Upper lobe of right lung (tissue), 1 donor: ENCODE measurements at places on chromosomes 3 and 15. TPM values are rescaled to one million over a fixed set of nuclear protein-coding genes. Genes with fewer than 3 reads are reported as not detected.

GRCh38 chr15:24857763-24858162 lies 97.0 kb upstream of the SNRPN start:
- H3K4me1 ChIP-seq: no peaks in the 10 kb centered on the region
- no peak for DNase-seq
- no peak overlapping the region for H3K4me3 ChIP-seq
- peaks cover 12% of the 10 kb centered on the region for H3K27me3 ChIP-seq
- no peak overlapping the region for H3K27ac ChIP-seq

DNA sequence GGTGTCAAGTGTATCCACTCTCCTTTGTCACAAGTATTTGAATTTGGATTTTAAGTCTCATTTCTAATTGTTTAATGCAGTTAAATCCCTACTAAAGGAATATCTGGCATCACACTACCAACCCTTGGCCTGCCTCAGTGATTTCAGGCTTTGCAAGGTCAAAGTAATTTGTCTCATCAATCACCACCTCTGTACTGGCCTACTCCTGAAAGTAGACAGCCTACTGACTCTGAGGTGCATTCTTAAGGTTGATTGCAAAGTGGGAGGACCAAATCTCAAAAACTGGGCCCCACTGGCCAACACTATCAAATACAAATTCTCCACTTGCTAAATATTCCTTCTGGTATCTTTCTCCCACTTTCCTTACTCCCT lies 851 bp upstream of the TEX55 start:
- no peak overlapping the region for H3K4me3 ChIP-seq
- no peak for DNase-seq
- H3K4me1 ChIP-seq: no peaks in the 10 kb centered on the region

- no peak within 1 kb of the TSS for H3K4me3 ChIP-seq
- H3K27ac ChIP-seq: no peak within 1 kb of the TSS
Measured at GRCh38 chr3:191461113-191461595, at the start of gene PYDC2. Gene PYDC2 (plus strand): TSS chr3:191461163. CDS start chr3:191461163, 0 bp downstream.

DNA sequence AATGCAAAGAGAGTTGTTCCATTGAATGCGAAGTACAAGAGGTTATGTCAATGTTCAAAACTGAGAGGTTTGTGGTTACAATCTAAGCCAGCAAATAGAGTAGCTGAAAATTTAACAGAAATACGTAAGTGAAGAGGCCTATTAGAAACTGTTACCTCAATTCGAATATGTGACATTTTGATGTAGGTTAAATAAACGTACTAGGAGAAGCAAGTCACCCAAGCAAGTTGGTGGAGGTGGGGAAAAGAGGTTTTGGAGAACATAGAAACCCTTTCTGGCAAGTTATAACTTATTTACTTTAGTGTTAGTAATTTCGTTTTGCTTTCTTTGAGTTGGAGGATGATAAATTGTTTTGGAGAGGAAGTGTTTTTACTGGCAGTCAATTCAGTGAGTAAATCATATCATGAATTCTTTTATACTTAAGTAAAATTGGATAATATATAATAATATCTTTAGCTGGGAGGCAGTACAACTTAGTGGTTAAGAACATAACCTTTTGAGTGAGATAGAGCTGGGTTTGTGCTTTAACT lies 91.2 kb upstream of the NAALADL2 start:
- no peaks in the 10 kb centered on the region for H3K36me3 ChIP-seq
- no peak for DNase-seq
- no peak overlapping the region for H3K4me3 ChIP-seq
- H3K4me1 ChIP-seq: no peaks in the 10 kb centered on the region
- H3K27ac ChIP-seq: no peak overlapping the region
- H3K27me3 ChIP-seq: no peaks in the 10 kb centered on the region

DNA sequence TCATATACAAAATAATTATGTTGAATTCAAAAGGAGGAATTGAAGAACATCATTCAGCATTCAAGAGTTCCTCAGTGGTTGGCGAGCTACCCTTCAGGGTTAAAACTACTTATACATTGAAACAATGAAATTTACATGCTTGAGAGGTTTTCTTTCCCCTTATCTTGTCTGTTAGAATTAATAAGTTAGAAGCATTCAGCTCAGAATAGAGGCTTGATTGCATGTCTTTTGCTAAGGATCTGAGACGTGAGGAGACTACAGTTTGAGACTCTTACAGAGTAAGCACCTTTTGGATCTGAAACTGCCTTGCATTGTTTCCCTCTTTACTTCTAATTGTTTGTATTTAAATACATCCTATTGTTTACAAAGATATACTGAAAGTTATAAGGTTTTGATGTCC lies 157.6 kb downstream of the NSUN3 start:
- DNase-seq: no peak
- no peaks in the 10 kb centered on the region for H3K27me3 ChIP-seq
- H3K4me1 ChIP-seq: no peaks in the 10 kb centered on the region
- no peak overlapping the region for H3K27ac ChIP-seq
- no peak overlapping the region for H3K4me3 ChIP-seq

DNA sequence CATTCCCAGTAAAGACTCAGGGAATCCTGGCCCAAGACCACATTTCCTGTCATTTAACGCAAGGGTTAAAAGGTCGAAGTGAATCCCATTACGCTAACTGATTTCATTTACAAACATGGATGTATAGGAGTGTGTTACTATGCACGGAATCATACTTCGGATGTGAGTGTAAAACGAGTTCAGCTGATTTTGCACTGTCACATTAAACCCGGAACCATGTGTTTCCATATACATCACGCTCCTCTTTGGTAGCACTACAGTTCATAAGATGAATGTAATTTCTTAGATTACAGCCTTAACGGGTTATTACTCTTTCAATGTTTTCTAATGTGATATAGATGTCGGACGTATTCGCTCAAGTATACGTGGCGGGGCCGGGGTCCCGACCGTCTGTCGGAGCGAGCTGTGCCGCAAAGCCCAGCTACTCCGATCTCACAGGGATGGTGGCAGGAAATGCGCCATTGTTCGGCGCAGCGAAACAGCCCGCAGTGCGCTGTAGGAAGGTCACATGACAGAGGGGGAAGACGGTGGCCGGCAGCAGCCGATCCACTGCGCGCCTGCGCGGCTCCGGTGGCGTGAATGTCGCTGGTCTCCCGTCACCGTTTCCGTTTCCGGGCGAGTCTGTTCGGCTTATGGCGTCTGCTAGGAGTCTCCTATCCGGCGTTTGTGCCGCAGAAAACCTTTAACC lies 97.3 kb downstream of the NPAP1 start:
- no peak overlapping the region for H3K27ac ChIP-seq
- peak overlapping the region; percentile 46 for H3K4me3 ChIP-seq
- peak; percentile 85 for DNase-seq

DNA sequence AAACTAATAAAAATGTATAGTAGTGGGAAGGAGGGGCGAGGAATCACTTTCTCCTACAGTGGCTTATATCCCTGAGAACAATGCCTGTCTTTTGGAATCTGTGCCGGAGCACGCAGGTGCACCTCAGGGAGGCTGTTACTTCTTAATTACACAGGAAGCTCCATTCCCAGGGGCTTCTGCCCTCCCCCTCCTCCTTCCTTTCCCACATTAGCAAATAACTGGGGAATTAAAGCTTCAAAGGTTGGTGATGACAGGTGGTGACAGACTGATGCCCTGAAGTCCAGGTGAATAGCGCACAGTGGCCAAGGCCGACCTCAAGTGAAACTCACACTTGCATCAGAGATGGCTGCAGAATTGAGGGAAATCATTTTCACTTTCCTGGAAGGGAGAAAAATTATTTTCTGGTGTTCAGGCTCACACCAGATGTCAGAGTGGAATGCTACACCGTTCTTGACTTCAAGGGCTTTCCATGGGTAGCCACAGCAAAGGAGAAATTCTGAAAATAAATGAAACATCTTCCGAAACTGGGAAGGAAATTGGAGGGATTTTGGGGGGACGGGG lies 3.7 kb downstream of the GRAMD2A start:
- H3K27me3 ChIP-seq: no peaks in the 10 kb centered on the region
- peaks cover 3% of the 10 kb centered on the region for H3K36me3 ChIP-seq
- H3K4me1 ChIP-seq: peaks cover 7% of the 10 kb centered on the region
- peak overlapping the region; percentile 70 for H3K27ac ChIP-seq
- no peak for DNase-seq

GRCh38 chr3:99523431-99524127 lies 114.8 kb upstream of the COL8A1 start:
- no peaks in the 10 kb centered on the region for H3K4me1 ChIP-seq
- H3K36me3 ChIP-seq: no peaks in the 10 kb centered on the region
- no peak for DNase-seq
- H3K27me3 ChIP-seq: no peaks in the 10 kb centered on the region

The EFCAB12 gene
- total RNA-seq: 0.55 TPM

GRCh38 chr3:101150504-101150903 lies 157.3 kb upstream of the ABI3BP start:
- no peaks in the 10 kb centered on the region for H3K4me1 ChIP-seq
- DNase-seq: no peak
- no peaks in the 10 kb centered on the region for H3K36me3 ChIP-seq

The PCLAF gene
- total RNA-seq: 2.8 TPM

- H3K27ac ChIP-seq: peak overlapping the region; percentile 52
- peaks cover 9% of the 10 kb centered on the region for H3K4me1 ChIP-seq
- no peaks in the 10 kb centered on the region for H3K36me3 ChIP-seq
Measured at GRCh38 chr3:105906836-105907235, 38.0 kb upstream of the CBLB start.
